Large intestine (tissue), 12 donors: ENCODE measurements at places on chromosomes 11 and 22. TPM values are rescaled to one million over a fixed set of nuclear protein-coding genes. Genes with fewer than 3 reads are reported as not detected.
A peak's percentile ranks its signal among the peaks of the same experiment; 100 is the strongest.

GRCh38 chr22:38862375-38863329 lies 9.4 kb downstream of the CBX6 start:
- H3K27ac ChIP-seq: no peak overlapping the region
- no peaks in the 10 kb centered on the region for H3K27me3 ChIP-seq
- peaks cover 26% of the 10 kb centered on the region for H3K36me3 ChIP-seq
- DNase-seq: no peak
- H3K4me1 ChIP-seq: peaks cover 14% of the 10 kb centered on the region
- no peak overlapping the region for H3K4me3 ChIP-seq

GRCh38 chr11:124481365-124482323 lies 36.1 kb upstream of the OR8B8 start:
- H3K4me1 ChIP-seq: no peaks in the 10 kb centered on the region
- H3K27ac ChIP-seq: no peak overlapping the region
- peak; percentile 11 for DNase-seq
- H3K36me3 ChIP-seq: no peaks in the 10 kb centered on the region

DNA sequence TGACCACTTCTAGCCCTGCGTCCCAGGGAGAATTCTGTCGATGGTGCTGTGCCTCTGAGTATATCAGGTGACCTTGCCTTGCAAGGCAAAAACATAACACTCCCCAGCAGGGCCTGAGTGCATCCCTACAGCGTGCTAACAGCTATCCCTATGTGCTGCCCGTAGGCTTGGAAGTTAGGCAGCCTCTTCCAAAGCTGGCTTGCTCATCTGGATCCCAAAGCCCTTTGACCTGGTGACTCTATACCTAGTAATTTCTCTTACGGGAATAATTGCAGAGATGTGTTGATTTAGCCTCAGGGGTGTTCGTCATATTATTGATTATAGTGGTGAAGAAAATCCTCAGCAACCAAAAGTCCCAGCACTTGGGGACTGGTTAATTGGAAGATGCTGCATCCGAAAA lies 32.6 kb upstream of the CRYBB3 start:
- H3K4me3 ChIP-seq: no peak overlapping the region
- no peaks in the 10 kb centered on the region for H3K27me3 ChIP-seq
- no peak overlapping the region for H3K27ac ChIP-seq
- H3K36me3 ChIP-seq: peaks cover 2% of the 10 kb centered on the region

- H3K4me1 ChIP-seq: peaks cover 48% of the 10 kb centered on the region
- H3K4me3 ChIP-seq: no peak overlapping the region
- H3K36me3 ChIP-seq: no peaks in the 10 kb centered on the region
These were observed 34.7 kb upstream of the MYH9 start for GRCh38 chr22:36422287-36423014.

CDKN1C gene
- polyA plus RNA-seq: 197 TPM

SAA4 gene
- not detected for polyA plus RNA-seq
